SK-MEL-5 (cell line): ENCODE measurements at places on chromosomes 3 and 15.
A peak's percentile ranks its signal among the peaks of the same experiment; 100 is the strongest.

GRCh38 chr3:54307566-54308180 lies 185.3 kb downstream of the CACNA2D3 start:
- no peak for DNase-seq

- no peak for DNase-seq
These were observed 58.9 kb upstream of the TP63 start for GRCh38 chr3:189572249-189572648.

GRCh38 chr3:141575879-141576743 lies 89.3 kb downstream of the RASA2 start:
- DNase-seq: peak; percentile 40

DNA sequence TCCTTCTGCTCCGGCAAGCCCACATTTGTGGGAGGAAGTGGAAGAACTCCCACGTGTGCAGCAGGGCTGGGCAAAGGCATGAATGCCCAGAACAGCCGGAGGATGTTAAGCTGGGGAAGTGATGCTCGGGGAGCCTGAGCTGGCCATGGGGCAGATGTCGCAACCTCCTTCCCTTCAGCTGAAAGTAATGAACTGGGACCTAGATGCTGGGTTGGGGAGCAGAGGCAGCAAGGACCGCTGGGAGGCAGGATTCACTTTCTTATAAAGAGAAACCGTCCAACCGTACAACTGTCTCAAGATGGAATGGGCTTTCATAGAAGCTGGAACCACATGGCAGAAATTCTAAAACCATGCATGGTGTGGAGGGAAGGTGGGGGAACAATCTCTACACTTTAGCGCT lies 290.9 kb downstream of the OCA2 start:
- DNase-seq: no peak

DNA sequence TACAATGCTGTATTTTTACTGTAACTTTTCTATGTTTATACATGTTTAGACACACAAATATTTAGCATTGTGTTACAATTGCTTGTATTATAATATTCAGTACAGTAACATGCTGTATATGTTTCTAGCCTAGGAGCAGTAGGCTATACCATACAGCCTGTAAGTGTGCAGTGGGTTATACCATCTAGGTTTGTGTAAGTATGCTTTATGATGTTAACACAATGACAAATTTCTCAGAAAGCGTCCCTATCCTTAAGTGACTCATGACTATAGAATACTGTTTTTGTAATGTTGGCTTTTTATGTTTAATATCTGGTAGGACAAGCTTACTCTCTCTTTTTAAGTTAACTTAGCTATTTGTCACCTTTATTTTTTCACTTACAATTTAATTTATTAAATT lies 127.5 kb upstream of the THRB start:
- DNase-seq: no peak

- no peak for DNase-seq
These were observed 77.0 kb downstream of the TM4SF4 start for GRCh38 chr3:149551500-149551899.

DNA sequence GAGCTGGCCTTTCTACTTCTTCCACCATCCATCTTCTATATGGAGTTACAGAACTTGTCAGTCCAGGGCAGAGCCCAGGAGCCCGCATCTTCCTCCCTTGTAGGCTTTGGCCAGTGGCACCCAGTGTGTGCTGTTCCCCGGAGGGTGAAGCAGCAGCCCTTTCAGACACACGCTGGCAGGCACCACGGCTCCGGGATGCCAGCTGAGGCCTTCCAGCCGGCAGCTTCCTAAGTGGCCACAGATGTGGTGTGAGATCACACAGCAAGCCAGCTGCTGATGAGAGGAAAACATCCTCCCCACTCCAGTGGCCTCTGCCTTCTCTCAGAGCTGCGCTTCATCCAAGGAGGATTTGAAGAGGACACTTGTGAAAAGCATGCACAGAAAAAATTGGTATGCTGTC lies 24.1 kb downstream of the CRABP1 start:
- no peak for DNase-seq

- DNase-seq: no peak
These were observed 35.2 kb downstream of the SEC22A start for GRCh38 chr3:123236902-123237301.

DNA sequence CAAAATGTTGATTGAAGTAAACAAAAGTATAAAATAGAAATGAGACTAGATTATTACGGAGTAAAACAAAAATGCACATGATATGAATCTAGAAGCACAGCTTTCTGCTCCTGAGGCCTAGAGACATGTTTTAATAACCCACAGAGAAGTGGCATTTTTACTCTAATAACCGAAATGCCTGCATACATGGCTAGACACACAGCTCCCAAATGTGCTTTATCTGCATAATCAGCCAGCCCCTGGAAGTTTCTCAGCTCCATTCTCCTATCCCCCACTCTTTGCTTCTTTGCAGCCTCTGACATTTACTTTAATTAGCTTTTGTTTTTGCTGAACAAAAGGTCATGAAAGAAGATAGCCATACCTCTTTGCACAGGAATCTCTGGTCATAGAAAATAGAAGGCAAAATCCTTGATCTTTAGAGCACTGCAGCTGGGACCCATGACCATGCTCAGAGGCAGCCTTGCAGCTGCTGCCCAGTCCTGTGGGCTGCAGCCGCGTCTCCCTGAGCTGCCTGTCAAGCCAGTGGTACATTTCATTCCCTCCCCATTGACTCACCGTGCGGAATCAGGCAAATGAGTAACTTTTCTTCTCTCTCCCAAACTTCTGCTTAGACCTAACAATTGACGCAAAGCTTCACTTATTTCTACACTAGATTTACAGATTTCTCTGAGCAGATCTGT lies at the start of gene VEPH1:
TSS of gene VEPH1 (minus strand) at position 501 of the 680 bp plus-strand sequence. CDS start 8,067 bp downstream, outside the sequence.
- DNase-seq: no peak

GRCh38 chr3:197541756-197542539 lies 13.8 kb downstream of the BDH1 start:
- DNase-seq: no peak

GRCh38 chr3:51970606-51971300 lies 3.1 kb downstream of the ABHD14B start:
- no peak for DNase-seq

DNA sequence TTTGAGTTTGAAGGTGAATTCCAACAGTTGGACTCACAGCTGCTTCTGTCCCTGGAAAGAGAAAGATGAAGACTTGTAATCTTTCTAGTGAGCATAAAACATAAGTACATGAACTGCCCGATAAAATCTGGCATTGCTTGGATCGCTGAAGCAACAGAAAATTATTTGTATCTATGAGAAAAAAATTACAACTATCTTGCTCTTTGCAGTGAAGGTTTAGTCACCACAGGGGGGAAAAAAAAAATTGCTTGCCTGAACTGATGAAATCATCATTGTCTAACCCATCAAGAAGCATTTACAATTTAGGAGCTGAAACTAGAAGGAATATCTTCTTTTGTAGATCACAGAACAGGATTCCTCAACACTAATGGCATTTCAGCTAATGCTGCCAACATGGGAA lies 20.0 kb downstream of the TMEM207 start:
- no peak for DNase-seq
